RKO (cell line): ENCODE measurements at places on chromosomes 6 and 20.
A peak's percentile ranks its signal among the peaks of the same experiment; 100 is the strongest.

DNA sequence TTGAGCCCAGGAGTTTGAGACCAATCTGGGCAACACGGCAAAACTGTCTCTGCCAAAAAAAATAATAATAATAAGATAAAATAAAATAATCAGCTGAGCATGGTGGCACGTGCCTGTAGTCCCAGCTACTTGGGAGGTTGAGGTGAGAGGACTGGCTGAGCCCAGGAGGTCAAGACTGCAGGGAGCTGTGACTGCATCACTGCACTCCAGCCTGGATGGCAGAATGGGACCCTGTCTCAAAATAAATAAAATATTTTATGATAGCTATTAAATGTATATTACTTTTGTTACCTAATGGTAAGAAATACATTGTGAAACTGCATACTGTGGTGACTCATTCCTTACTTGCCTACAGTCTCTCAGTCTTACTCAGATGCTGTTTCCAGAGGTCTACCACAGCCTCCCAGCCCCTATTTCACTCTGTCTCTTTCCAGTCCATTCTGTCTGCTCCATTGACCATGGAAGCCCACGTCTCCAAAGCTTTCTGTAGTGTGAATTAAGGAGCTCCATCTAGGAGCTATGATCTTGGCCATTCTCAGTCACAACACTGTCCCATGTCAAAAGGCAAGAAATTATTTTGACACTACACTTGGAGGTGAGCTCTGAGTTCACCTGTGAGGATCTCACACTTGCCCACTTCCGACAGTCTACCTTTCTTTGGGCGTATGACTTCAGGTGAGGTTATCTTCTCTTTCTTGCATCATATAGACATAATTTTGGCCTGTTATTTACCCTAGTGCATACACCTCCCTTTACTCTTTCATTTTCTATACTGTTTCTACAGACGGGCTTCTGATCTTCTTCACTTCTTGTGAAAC lies 22.4 kb upstream of the SNX9 start:
- DNase-seq: peak; percentile 66

DNA sequence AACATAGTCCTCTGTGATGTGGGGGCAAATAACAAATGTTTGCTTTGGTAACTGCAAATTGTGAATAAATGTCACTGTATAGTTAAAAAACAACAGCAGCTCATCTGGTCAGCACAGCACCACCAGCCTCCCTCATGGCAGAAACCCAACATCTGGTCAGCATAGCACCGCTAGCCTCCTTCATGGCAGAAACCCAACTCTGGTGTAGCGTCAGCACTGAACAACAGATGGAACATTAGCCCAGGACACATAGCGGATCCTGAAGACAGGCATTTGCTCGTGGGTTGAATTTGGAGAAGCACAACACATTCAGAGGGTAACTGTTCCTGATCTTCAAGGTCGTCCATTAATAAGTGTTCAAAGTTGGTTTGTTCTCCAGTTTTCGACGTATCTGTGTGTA lies 265.9 kb downstream of the DLL1 start:
- DNase-seq: no peak

- DNase-seq: peak; percentile 20
These were observed 13.4 kb upstream of the TNFAIP3 start for GRCh38 chr6:137853569-137854213.

GRCh38 chr6:144179828-144180227 lies 29.5 kb downstream of the STX11 start:
- DNase-seq: no peak

- DNase-seq: no peak
These were observed 412.8 kb downstream of the CDC5L start for GRCh38 chr6:44800171-44800783.

DNA sequence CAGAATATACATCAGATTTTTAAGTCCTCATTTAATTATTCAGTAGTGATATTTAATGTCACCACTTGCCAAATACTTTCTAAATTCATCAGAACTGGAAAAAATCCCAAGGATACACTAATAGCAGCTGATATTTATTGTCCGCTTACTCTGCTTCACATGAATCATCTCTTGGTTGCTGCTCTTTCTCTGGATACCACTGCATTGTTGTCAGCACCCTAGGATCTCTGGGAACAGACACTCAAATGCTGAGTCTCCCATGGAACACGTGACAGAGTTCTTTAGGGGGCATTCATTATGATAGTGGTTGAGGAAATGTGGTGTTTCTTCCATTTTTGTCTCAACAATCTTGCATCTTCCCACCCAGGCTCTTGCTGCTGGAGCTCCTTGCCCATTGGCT lies 318.0 kb downstream of the RFPL4B start:
- no peak for DNase-seq

GRCh38 chr6:80528115-80528514 lies 421.6 kb downstream of the BCKDHB start:
- DNase-seq: no peak

- DNase-seq: peak; percentile 66
These were observed 687 bp downstream of the SLC35A1 start for GRCh38 chr6:87473419-87473903.
